WTC11 (cell line): ENCODE measurements at places on chromosomes 12 and 14. TPM values are rescaled to one million over a fixed set of nuclear protein-coding genes. Genes with fewer than 3 reads are reported as not detected.

L3HYPDH gene
- total RNA-seq: 14.3 to 17.5 TPM (median 16.6 TPM) in 3 replicates

PCED1B gene
- total RNA-seq: 5.9 to 6.7 TPM (median 6.6 TPM) in 3 replicates

TMEM63C gene
- 3.6 to 8.8 TPM (median 6.0 TPM) in 3 replicates for total RNA-seq

SCN8A gene
- total RNA-seq: 13.2 to 14.4 TPM (median 13.2 TPM) in 3 replicates

ABCB9 gene
- total RNA-seq: 4.8 to 6.3 TPM (median 5.8 TPM) in 3 replicates

KSR2 gene
- 2.4 to 2.6 TPM (median 2.4 TPM) in 3 replicates for total RNA-seq

DEGS2 gene
- total RNA-seq: 0.53 to 1.6 TPM (median 0.55 TPM) in 3 replicates

- no peaks in the 10 kb centered on the region for H3K27me3 ChIP-seq
- no peak overlapping the region for H3K4me3 ChIP-seq
- H3K36me3 ChIP-seq: peaks cover 24% of the 10 kb centered on the region
- DNase-seq: no peak
- no peaks in the 10 kb centered on the region for H3K4me1 ChIP-seq
Observed at GRCh38 chr14:103495854-103496253, 26.8 kb downstream of the CKB start.

- H3K27ac ChIP-seq: peak overlapping the region; percentile 93
- peaks cover 52% of the 10 kb centered on the region for H3K4me1 ChIP-seq
- no peak overlapping the region; the same call in 1 of the 2 replicates for H3K4me3 ChIP-seq
Observed at GRCh38 chr14:89720741-89721729, 233.5 kb downstream of the EFCAB11 start.

DNA sequence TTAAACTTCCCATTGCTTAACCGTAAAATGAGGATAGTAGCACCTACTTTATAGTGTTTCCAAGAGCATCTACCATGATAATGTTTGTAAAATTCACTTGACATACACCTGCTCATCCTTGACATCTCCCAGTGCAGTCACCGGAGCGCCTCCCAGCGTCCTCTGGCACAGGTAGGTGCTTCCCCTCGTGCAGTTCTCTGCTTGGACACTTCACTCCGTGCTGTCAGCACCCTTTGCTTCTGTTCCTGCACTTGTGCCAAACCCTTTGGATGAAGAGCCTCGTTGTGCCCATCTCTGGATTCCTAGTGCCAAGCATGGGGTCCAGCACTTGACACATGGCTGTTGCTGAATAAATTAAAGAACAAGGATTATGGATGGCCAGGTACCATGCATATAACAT lies 28.3 kb downstream of the ETV6 start:
- no peaks in the 10 kb centered on the region for H3K27me3 ChIP-seq
- peaks cover 25% of the 10 kb centered on the region for H3K4me1 ChIP-seq
- H3K36me3 ChIP-seq: peaks cover 7% of the 10 kb centered on the region; the same call in 1 of the 2 replicates
- H3K4me3 ChIP-seq: no peak overlapping the region

DNA sequence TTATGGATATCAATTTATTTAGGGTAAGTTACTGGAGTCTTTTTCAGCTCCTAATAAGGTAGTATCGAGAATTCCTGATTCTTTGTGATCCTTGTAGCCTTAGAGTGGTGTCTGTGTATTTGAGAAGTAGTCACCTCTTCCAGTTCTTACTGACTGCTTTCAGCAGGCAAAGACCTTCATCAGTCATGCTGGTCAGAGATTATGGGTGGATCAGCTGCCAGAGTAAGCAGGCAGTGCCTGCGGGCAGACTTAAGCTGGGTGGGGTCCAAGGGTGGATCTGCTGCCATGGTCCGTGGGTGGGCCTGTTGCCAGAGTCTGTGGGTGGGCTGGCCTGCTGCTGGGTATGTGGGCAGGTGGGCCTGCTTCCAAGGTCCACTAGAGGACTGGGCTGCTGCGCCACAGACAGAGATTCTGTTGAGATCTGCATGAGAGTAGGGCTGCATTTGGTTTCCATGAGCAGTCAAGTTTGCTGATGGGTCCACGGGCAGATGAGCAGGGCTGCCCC lies 188.7 kb downstream of the ANO2 start:
- peaks cover 12% of the 10 kb centered on the region for H3K36me3 ChIP-seq
- no peak overlapping the region for H3K4me3 ChIP-seq
- H3K27ac ChIP-seq: no peak overlapping the region
- DNase-seq: no peak
- H3K27me3 ChIP-seq: no peaks in the 10 kb centered on the region
- peaks cover 10% of the 10 kb centered on the region for H3K4me1 ChIP-seq

DNA sequence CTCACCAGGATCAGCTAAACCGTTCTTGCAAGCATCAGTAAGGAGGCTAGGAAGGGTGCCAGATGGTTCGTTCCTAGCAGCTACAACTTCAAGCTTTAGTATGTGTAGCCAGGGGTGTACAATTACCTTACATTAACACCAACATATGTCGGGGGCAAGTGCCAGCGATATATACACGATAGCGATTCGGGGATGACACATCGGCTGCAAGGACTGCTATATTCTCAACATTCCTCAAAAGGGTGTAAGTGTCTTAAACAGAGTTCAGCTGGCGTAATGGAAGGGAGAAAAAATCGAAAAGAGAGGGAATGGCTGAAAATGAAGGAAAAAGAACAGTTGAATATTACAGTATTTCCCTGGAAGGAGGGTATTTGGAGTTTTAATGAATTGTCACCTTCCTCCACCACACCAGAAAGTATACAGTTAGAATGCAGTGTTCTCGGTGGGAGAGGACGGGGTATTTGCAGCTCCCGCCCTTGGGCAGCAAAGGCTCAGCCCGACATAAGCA lies 545 bp downstream of the LIMA1 start:
- H3K27me3 ChIP-seq: peaks cover 8% of the 10 kb centered on the region
- H3K27ac ChIP-seq: peak overlapping the region; percentile 92
- DNase-seq: no peak
- H3K36me3 ChIP-seq: no peaks in the 10 kb centered on the region
- peaks cover 11% of the 10 kb centered on the region for H3K4me1 ChIP-seq

GRCh38 chr14:101808894-101809670 lies 47.6 kb downstream of the PPP2R5C start:
- H3K4me1 ChIP-seq: peaks cover 33% of the 10 kb centered on the region
- H3K36me3 ChIP-seq: no peaks in the 10 kb centered on the region
- no peaks in the 10 kb centered on the region for H3K27me3 ChIP-seq
- H3K4me3 ChIP-seq: peak overlapping the region; percentile 87

DNA sequence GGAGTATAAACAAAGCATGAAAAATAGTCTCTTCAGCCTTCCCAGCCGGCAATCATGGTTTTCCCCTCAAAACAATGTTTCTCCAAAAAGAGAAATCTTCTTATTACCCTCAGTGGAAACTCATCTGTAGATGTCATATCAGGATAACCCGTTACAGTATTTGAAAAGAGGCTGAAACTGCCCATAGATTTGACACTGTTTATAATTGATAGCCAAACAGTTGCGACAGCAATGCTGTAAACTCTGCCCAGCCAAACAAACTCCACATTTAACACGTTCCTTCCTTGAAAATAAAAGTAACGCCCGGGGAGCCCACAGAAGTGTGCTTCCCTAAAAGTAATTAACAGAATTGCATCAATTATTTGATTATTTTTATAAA lies 201.3 kb upstream of the FOXN3 start:
- no peaks in the 10 kb centered on the region for H3K36me3 ChIP-seq
- H3K4me3 ChIP-seq: peak overlapping the region; percentile 82
- H3K27me3 ChIP-seq: no peaks in the 10 kb centered on the region

GRCh38 chr14:32304296-32304695 lies 24.8 kb upstream of the AKAP6 start:
- no peaks in the 10 kb centered on the region for H3K27me3 ChIP-seq
- DNase-seq: no peak
- no peak overlapping the region for H3K4me3 ChIP-seq
- H3K4me1 ChIP-seq: no peaks in the 10 kb centered on the region
- H3K27ac ChIP-seq: no peak overlapping the region

DNA sequence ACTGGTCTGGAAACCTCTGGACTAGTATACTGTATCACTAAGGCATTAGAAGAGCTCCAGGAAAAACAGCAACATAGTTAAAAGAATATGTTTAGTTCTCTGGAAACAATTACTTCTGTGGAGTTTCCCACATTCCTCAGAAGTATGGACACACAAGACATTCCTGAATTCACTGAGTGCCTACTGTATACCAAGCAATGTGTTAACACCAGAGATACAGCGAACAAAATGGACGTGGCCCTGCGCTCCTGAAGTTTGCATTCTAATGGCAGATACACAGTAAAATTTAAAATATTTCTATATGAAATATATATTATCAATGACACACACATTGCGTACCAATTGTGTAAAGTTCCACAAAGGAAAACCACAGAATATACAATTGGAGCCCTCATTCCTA lies 1.1 kb downstream of the ANGEL1 start:
- peaks cover 14% of the 10 kb centered on the region for H3K36me3 ChIP-seq
- DNase-seq: no peak
- H3K4me1 ChIP-seq: peaks cover 16% of the 10 kb centered on the region
- H3K27ac ChIP-seq: no peak overlapping the region
- peaks cover 3% of the 10 kb centered on the region; the same call in 1 of the 2 replicates for H3K27me3 ChIP-seq

- DNase-seq: no peak
- peak overlapping the region; percentile 95 for H3K4me3 ChIP-seq
- peak overlapping the region; percentile 93 for H3K27ac ChIP-seq
- peaks cover 20% of the 10 kb centered on the region for H3K4me1 ChIP-seq
- H3K36me3 ChIP-seq: peaks cover 33% of the 10 kb centered on the region
- H3K27me3 ChIP-seq: no peaks in the 10 kb centered on the region
Observed at GRCh38 chr12:8950221-8950527, 729 bp upstream of the M6PR start.

- DNase-seq: no peak
- no peaks in the 10 kb centered on the region for H3K36me3 ChIP-seq
- H3K4me1 ChIP-seq: peaks cover 16% of the 10 kb centered on the region
Observed at GRCh38 chr14:54186821-54187763, 209.7 kb upstream of the CDKN3 start.

DNA sequence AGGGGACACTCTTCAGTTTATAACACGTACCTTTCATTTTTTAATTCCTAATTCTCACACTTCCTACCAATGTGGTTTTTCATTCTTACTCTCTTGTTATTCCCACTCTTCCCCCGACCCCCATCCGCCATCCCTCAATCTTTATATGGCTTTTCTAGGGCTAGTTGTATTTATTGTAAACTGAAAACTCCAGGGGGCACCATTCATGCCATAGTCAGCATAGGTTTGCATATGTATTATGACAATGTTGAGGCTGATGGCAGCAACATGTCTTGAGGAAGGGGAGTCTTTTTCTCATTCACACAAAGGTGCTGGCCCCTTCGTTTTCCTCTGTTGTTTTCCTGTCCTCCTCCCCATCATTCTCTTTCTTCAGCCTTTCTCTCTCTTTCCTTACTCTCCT lies 27.7 kb upstream of the LTA4H start:
- no peaks in the 10 kb centered on the region; the same call in 1 of the 2 replicates for H3K27me3 ChIP-seq
- no peaks in the 10 kb centered on the region for H3K36me3 ChIP-seq
- no peak overlapping the region for H3K4me3 ChIP-seq
- peak overlapping the region; percentile 24; the same call in 1 of the 2 replicates for H3K27ac ChIP-seq
- peaks cover 11% of the 10 kb centered on the region for H3K4me1 ChIP-seq
- DNase-seq: no peak

- no peaks in the 10 kb centered on the region for H3K36me3 ChIP-seq
- H3K4me3 ChIP-seq: no peak overlapping the region
- DNase-seq: no peak
- H3K4me1 ChIP-seq: no peaks in the 10 kb centered on the region
- no peak overlapping the region for H3K27ac ChIP-seq
Observed at GRCh38 chr12:47978598-47978873, 15.1 kb downstream of the TMEM106C start.

DNA sequence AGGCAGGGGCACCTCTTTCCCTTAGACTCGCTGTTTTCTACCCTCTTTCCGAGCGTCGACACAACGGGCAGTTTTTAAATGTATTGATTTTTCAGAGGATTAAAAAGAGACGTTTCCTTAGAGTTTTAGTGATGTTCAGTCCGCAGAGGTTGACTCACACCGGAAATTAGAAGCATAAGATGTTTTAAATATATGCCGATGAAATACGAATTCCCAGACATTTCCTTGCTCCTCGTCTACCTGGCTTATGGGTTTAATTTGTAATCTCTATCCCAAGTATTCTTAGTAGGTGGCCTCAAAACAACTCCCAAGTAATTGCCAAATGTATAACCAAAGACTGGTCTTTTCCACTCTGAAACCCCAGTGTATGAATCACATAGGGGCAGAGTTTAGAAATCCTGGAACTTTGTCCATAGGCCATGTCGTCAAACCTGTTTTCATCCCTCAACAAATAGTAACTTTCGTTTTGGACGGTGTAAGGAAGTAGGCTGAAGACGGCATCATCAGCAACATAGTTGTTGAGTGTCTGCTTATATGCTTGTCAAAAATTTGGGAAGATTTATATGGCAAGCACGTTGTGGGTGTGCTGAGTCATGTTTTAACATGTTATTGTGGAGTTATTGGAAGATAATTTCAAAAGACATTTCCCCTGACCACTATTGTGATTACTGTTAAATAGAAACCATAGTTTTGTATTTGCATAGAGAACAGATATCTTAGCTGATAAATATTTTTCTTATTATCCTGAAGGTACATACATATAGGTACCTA lies 824 bp downstream of the TBK1 start:
- peak overlapping the region; percentile 89 for H3K4me3 ChIP-seq
- peaks cover 22% of the 10 kb centered on the region for H3K4me1 ChIP-seq
- H3K27me3 ChIP-seq: no peaks in the 10 kb centered on the region
- no peak for DNase-seq
- peaks cover 19% of the 10 kb centered on the region for H3K36me3 ChIP-seq

GRCh38 chr12:49672301-49673217 lies 34.6 kb downstream of the FMNL3 start:
- no peak for DNase-seq
- no peak overlapping the region for H3K4me3 ChIP-seq
- H3K4me1 ChIP-seq: peaks cover 30% of the 10 kb centered on the region
- no peaks in the 10 kb centered on the region for H3K27me3 ChIP-seq
- H3K27ac ChIP-seq: peak overlapping the region; percentile 97
- no peaks in the 10 kb centered on the region for H3K36me3 ChIP-seq

- peak overlapping the region; percentile 34; the same call in 1 of the 2 replicates for H3K27ac ChIP-seq
- no peaks in the 10 kb centered on the region for H3K36me3 ChIP-seq
- no peak for DNase-seq
Observed at GRCh38 chr14:68395604-68396003, 397.3 kb downstream of the ZFP36L1 start.

DNA sequence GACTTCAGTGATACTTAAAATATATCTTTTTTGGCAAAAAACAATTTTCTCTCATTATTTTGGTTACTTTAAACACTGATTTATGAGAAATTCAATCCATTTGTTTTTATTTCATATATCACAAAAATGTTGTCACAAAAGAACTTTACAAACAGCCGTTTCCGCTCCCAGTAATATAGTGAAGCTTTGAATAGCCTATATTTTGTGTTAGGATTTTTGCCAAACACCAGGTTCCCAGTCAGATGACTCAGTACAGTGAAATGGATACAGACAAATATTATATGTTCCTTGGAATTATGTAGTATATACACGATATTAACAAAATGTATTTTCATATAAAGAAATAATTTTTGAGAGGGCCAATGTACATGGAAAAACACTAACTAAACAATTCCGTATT lies 411.1 kb downstream of the CCER1 start:
- no peak for DNase-seq
- H3K27ac ChIP-seq: no peak overlapping the region
- no peaks in the 10 kb centered on the region for H3K36me3 ChIP-seq
- H3K4me3 ChIP-seq: no peak overlapping the region
- no peaks in the 10 kb centered on the region for H3K27me3 ChIP-seq

DNA sequence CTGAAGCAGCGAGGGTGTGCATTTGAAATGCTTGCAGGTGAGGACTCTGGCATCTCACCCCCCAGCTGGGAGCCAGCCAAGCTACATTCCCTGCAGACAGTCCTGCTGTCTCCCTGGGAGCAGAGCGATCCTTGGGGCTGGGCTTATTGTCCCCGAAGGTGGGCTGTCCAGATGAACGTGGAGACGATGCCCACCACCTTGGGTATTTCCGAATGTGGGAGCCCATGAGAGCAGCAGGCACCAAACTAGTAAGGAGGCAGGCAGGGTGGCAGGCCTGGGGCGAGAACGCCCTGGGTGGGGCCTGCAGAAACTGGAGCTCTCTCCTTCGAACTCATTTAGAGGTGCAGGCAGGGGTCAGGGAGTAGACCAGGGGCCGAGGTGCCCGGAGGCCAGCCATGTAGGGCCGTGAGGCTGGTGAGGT lies 18.5 kb downstream of the ZBTB42 start:
- peaks cover 11% of the 10 kb centered on the region for H3K27me3 ChIP-seq
- peak; percentile 5 for DNase-seq
- H3K27ac ChIP-seq: no peak overlapping the region
- H3K4me3 ChIP-seq: no peak overlapping the region
